Fibroblast of skin of abdomen (primary cell): ENCODE measurements at places on chromosomes 2 and 18.
A peak's percentile ranks its signal among the peaks of the same experiment; 100 is the strongest.

GRCh38 chr18:57619876-57620275 is 1.8 kb downstream of the NARS1 start:
- peak; percentile 17 for DNase-seq

DNA sequence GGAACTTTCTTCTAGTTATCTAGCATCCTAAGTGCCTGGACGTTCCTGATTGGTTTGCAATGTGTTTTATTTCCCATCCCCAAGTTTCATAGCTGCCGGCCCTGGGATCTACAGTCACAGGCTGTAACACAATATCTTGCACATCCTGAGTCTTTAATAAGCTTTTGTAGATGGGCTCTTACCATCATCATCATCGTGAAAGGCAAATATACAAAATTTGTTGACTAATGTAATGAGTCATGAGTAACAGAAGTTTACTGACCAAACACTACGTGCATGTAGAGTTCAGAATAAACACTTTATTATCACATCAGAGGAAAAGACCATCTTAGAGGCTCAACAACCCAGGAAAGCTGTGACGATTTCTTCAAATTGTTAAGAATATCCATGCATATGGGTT is 8.1 kb upstream of the TYMS start:
- no peak for DNase-seq

DNA sequence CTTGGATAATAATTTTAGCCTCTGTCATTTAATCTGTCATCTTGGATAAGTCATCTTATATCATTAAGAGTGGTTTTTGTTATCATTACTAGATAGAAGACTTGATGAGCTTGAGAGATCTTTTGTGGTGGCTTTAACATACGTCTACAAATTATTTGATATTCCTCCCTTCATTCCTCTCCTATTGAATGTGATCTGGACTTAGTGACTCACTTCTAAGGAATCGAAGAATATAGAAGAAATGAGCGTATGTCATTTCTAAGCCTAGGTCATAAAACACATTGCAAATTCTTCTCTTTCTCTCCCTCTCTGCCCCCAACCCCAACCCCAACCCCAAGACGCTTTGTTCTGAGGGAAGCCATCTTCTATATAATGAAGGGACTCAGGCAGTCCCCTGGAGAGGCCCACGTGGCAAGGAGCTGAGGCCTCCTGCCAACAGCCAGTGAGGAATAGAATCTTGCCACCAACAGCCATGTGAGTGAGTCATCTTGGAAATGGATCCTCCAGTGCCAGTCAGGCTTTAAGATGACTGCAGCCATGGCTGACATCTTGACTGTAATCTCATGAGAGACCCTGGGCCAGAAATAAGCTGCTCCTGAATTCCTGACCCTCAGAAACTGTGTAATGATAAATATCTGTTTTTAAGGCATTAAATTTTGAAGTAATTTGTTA is 221.6 kb upstream of the SP5 start:
- peak; percentile 53 for DNase-seq

GRCh38 chr2:170548304-170548703 is 166.8 kb upstream of the SP5 start:
- DNase-seq = no peak

- DNase-seq = no peak
Measured at GRCh38 chr2:177675825-177676224, 283.3 kb downstream of the AGPS start.

- DNase-seq = peak; percentile 97
Measured at GRCh38 chr2:46036929-46037328, 260.3 kb upstream of the EPAS1 start.

DNA sequence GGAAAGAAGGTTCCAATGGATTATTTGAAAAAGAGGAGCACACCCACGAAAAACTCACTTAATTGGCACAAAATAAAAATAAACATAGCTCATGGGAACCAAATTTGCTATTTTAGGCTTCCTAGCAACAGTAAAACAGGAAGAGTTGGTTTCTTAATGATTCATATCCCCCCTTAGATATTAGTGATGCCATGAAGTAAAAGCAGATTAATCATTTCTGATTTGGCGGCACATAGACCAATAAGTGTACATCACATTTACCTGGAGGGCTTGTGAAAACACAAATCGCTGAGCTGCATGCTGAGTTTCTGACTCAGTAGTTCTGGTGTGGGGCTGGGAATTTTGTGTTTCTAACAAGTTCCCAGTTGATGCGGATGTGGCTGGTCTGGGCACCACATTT is 260.4 kb downstream of the SLC4A3 start:
- no peak for DNase-seq

DNA sequence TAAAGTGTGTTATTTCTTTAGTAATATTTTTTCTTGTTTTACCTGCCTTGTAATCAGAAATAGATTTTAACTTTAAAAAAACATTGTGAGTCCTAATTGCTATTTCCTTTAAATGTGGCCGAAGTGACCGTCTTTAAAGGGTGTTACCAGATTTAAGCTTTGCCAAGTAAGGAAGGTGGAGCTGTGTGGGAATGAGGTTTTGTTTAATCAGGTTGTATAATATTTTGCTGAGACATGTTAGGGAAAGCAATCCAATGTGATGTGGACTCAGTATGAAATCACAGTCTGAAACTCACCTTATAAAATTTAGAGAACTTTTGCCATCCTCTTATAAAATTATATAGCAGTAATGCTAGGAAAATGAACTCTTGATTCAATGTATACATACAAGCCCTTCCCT is 32.9 kb upstream of the ITPRID2 start:
- no peak for DNase-seq

DNA sequence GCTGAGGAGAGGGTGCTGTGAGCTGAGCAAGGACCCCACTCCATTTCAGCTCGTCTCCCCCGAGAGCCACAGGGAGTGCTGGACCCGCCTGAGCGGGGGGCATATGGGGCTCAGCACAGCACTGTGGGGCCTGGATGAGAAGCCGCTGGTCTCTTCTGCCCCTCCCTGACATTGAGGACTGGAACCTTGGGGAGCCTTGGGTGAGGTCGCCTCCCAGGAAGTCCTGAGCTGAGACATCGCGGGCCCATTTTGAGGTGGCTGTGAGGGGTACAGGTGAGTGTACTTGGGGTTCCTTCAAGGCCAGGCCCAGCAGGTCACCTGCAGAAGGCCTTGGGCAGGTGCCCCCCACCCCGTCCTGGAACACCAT is 3.1 kb upstream of the AQP12A start:
- DNase-seq = no peak

DNA sequence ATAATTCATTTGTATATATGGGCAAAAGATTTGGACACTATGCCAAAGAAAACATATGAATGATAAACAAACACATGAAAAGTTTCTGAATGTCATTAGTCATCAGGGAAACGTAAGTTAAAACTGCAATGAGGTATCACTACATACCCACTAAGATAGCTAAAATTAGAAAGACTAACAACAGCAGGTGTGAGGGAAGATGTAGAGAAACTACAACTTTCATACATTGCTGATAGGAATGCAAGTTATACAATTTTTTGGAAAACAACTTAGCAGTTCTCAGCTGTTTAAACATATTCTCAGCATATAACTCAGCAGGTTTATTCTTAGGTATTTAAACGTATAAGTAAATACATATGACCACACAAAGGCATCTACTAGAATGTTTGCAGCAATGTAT is 563.5 kb upstream of the KLHL29 start:
- no peak for DNase-seq

GRCh38 chr18:27599202-27599829 is 414.2 kb upstream of the CHST9 start:
- DNase-seq = peak; percentile 31

DNA sequence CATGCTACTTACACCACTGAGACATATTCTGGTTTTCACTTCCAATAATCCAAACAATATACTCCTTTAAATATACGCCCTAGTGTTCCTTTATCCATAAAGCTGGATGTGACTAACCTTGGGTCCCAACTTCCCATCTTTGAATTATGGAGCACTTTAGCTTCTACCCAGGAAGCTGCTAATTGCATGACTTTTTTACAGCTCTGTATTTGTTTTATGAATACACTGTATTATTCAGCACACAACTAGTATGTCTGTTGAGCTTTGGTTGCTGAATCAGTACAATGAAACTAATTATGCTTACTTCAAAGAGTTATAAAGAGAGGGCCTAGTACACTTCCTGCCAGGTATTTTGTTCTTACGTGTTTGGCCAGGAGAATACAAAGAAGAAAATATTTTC is 118.5 kb downstream of the BAZ2B start:
- DNase-seq = no peak

DNA sequence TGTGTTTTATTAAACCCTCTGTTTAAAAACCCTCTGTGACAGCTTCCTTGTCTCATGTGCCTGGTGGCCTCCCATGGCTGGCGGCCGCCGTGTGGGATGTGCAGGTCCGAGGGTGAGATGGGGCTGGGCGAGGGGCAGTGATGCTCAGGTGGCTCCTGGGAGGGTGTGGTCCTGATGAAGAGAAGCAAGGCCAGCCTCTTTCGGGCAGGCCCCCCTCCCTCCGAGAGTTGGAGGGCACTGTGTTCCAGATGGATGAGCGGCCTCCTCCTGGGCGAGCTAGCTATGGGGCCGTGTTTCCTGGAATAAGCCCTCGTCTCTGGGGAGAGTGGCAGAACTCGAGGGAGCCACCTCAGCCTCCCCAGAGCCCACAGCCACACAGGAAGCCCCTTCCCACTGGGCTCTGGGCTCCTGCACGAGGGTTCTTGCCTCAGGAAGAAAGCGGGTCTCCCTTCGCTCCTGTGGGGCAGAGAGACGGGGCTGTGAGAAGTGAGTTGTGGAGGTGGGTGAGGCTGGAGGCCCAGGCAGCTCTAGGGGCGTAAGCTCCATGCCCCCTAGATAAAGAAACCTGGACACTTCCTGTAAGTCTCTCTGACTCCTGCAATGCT is 72.1 kb downstream of the ASB1 start:
- DNase-seq = no peak

DNA sequence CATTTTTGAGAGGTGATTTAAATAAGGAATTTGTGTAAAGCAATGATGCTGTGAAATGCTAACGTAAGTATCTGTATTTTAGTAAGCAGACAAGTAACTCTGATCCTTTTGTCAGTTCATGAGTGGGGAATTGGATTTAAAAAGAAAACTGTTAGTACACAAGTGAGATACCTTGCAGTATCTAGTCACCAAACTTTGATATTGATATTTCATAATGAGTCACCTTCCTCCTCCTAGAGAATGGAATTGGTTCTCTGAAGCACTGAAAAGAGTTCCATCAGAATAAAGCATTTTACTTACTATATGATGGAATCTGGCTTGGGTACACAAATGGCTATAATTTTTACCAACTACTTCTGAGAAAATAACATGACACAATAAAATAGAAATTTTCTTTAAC is 232.2 kb downstream of the ZNF804A start:
- no peak for DNase-seq

GRCh38 chr2:112542984-112543661 is 858 bp downstream of the POLR1B start:
- DNase-seq = peak; percentile 1

DNA sequence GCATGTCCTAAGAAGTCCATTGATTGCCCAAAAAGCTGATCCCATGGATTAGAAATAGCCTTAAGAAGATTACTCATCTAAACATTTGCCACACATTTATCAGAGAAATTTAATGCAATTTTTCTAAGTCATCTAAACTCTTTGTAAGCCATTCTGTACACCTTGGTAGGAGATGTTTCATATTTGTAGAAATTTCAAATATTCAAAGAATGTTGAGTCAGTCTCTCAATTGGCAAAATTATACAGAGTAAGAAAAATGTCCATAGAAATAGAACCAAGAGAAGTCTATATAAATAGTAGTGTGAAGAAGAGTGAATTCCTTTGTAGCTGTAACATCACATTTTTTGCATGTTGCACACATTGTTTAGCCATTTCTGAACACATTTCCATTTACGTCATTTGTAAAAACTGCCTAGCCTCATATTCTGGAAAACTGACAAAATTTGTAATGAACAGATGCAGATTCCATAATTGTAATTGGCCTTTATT is 128.6 kb downstream of the MSTN start:
- DNase-seq = peak; percentile 92

GRCh38 chr18:48018851-48019250 is 88.4 kb upstream of the SMAD2 start:
- DNase-seq = no peak

GRCh38 chr2:17736989-17737388 is 16.6 kb downstream of the SMC6 start:
- DNase-seq = peak; percentile 64

- DNase-seq = no peak
Measured at GRCh38 chr2:110751642-110752041, 19.3 kb downstream of the ACOXL start.

- DNase-seq = no peak
Measured at GRCh38 chr2:188789951-188790350, 184.2 kb upstream of the COL3A1 start.

DNA sequence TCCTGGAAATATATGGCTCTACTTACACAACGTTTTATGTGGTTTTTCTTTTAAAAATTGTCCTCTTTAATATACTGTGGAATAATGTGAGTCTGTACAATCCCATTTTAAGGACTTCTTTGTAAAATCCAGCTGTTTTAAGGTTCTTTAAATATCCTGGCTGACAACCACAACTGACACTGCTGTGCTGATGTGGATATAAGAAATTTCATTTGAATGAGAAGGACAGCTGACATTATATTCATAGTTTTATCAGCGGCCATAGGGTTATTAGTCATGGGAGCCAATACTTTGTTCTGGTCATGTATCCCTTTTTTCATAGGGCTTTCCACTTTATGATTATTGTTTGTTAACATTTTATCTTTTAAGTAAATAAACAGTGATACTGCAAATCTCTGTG is 169.5 kb downstream of the CAMKMT start:
- DNase-seq = no peak

- DNase-seq = no peak
Measured at GRCh38 chr18:58402951-58403702, 225.8 kb downstream of the ALPK2 start.

- DNase-seq = no peak
Measured at GRCh38 chr18:8351161-8351560, 258.1 kb upstream of the RAB12 start.

DNA sequence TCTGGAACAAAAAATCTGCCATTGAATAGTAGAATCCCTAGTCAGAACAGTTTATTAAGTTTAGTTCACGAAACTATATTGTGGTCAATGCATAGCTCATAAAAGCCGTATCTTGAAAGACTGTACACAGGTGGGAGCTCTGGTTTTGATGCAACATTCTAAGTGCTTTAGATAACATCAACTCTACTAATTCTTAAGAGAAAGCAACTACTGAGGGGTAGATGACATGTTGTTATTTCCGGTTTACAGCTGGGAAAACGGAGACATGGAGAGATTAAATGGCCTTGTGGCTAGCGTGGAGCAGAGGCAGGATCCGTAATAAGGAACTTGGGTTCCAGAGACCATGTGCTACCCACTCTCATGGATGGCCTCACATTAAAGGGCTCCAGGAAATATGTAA is 4.2 kb upstream of the ITGA6 start:
- no peak for DNase-seq
